Renal cortex interstitium (tissue), 15 donors: ENCODE measurements at places on chromosomes 3 and 15.

DNA sequence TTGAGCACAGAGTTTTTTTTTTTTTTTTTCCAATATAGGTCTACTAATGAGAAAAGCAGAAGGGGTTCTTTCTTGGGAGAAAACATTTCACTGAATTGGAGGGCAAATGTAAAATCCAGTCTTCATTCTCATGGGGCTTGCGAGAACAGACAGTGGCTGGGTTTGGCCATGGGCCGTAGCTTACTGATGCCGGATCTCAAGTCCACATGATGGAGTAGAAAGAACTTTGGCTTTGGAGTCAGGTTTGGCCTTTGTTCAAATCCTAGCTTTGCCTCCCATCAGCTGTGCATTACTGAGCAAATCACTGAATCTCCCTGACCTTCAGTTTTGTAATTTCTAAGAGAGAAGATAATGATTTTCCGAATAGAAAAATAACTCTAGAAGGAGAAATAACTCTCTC, 59.7 kb downstream of the LMCD1 start:
- no peak for DNase-seq

- DNase-seq: no peak
These were observed 7.1 kb downstream of the FSTL1 start for GRCh38 chr3:120443626-120444123.

DNA sequence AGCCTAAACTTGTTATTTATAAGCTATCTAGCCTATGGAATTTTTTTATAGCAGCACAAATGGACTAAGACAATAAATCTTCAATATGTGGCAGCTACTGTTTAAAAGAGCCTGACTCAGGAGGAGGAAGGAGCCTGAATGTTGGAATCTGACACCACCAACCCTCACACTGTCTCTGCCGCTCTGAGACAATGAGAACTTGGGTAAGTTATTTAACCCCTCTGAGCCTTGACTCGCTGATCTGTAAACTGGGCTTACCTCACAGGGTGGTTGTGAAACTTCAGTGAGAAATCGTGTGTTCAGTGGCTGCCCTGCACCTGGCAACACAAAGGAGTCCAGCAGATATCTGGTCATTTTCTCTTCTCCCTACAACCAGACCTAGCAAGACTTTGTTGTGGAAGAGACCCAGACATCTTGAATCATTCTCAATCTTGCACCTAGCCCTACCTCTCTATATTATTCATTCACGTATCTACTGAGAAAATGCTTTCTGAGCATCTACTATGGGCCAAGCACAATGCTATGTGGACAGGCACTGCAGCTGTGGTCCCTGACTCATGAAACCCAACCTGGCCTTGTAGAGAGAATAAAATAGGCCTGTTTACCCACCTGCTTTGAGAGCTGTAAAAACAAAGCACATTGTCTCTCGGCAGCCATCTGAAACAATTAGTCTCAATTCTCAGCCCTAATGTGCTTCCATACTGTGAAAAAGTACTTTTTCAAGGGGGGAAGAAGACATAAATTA, 81.9 kb upstream of the SLC25A36 start:
- no peak for DNase-seq

DNA sequence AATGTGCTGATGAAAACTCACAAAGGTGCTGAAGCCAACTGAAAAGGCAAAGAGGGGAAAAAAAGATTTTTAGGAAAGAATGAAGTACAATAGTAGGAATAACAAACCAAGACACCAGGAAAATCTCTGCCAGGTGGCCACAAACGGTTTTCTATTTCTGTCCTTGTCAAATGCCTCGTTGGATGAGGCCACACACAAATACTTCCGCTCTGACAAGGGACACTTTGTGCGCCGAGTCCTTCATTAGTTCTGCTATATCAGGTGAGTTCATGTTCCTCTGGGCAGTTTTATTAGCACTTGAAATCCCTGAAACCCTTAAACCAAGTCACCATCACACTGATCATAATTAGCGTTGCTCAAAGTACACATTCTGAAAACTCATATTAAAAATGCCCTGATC, 373.1 kb downstream of the VPS13C start:
- no peak for DNase-seq

DNA sequence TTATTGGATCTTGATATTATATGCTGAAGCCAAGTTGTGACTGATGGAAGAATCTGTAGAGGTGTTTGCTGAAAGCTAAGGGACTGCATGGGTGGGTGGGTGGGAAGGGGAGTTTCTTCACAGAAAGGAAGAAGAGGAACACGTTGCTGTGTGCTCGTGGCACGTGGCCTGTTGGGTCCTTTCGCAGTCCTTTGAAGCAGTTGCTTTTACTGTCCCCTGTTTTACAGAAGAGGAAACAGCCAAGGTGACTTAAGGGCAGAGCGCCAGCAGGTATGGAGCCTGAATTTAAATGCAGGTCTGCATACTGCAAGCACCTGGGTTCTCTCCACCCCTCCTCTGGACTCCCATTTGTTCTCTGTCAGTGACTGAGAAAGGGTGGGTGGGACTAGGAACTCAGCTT, 59.4 kb upstream of the PRR23C start:
- DNase-seq: no peak

DNA sequence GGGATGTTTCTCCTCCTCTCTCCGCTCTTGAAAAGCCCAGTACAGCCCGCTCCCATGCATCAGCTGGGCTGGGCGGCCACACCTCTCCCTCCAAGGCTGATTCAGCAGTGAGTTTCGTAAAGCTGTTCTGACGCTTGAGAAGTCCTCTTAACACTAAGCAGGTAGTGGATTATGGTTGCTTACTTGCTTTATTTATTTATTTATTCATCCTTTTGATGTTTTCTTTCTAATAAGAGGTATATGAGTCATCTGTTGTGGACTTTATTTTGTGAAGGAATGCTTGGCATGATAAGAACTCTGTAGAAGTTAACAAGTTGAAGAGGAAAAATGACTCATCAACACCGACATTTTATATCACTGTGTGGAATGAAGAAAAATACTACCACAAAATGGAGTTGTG, 285.0 kb downstream of the SQOR start:
- no peak for DNase-seq

DNA sequence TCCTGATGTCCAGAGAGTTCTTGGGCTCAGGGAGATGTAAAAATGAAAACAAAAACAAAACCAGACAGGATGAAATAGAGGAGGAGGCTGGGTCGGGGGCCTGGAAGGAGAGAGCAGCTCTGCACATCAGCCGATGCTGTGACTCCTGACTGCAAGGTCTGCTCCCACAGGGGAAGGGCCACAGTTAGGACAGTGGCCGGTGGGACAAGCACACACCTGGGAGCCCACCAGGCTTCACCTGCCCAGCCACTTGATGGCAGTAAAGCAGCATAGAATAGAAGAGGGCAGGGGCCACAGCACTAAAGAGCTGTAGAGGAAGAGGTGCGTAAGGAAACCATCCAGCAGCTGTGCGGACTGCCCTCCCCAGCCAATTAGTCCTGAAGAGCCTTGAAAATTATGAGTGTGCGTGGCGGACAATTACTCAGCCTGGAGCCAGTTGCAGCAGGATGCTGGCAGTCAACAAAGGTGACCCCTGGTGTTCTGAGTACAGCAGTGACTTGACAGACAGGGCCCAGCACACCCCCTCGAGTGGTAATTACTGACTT, 29.8 kb downstream of the ALS2CL start:
- DNase-seq: peak; percentile 28

- DNase-seq: no peak
These were observed 11.9 kb downstream of the NOX5 start for GRCh38 chr15:69026355-69026754.

- DNase-seq: no peak
These were observed 16.7 kb downstream of the TFG start for GRCh38 chr3:100725935-100726513.
